Dermis microvascular lymphatic vessel endothelial cell (primary cell): ENCODE measurements at places on chromosomes 5 and 9. TPM values are rescaled to one million over a fixed set of nuclear protein-coding genes. Genes with fewer than 3 reads are reported as not detected.

GRCh38 chr9:124580186-124580585, 73.0 kb upstream of the NR5A1 start:
- DNase-seq = no peak

DNA sequence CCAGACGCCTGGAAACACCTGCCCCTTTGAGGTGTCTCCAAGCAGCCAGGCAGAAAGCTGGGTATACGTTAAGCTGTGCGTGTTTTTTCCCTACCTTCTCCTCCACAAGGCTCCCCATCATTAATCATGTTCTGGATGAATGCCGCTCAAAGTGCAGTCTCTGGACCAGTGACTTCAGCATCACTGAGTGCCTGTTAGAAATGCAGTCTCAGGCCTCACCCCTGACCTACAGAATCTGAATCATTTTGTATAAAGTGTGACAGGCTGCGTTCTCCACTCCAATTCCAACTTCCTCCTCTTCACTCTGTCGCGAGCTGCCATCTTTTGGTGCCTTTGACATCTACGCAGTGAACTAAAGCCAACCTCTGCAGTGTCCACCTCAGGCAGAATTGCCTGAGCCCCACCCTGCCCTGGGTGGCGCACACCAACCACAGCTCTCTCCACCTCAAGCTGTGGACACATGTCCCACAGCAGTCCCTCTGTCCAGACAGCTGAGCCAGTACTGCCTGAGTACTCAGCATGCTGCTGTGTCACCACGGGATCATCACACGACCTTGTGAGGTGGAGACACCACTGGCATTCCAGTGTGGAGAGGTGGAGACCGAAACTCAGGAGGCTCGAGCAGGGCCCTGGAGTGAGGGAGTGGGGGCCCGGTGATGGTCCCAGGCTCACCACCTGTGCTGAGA, 14.2 kb downstream of the PTPN3 start:
- DNase-seq = no peak

GRCh38 chr5:34535944-34536623, 120.0 kb upstream of the RAI14 start:
- DNase-seq = no peak

Gene SLC2A8
- total RNA-seq = 5.9 and 10.2 TPM in 2 replicates

GRCh38 chr5:56608217-56608925, 207.0 kb upstream of the MAP3K1 start:
- DNase-seq = no peak

DNA sequence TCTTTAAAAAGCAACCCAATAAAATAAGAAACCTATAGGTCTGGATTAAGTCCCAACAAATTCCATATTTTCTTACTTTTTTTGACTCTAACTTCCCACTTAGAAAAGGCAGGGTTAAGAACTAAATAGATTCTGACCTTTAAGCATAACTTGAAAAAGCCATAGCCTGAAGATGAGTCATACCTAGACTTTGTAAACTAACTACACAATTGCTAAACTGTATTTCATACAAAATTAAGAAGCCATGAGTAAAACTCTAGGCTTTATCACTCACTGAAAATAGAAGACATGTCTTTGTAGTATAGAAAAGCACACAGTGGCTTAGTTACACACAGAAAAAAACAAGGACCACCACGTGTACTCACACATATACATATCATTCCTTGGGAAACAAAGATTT, 51.5 kb downstream of the MLLT3 start:
- no peak for DNase-seq

Gene SV2C
- under 0.01 TPM in 1 of 2 replicates, not detected in the other for total RNA-seq

Gene AGXT2
- not detected in 2 replicates for total RNA-seq

- DNase-seq = no peak
Measured at GRCh38 chr9:117156144-117156688, 258.6 kb downstream of the ASTN2 start.

- DNase-seq = no peak
Measured at GRCh38 chr5:96734871-96735325, 72.7 kb downstream of the CAST start.

DNA sequence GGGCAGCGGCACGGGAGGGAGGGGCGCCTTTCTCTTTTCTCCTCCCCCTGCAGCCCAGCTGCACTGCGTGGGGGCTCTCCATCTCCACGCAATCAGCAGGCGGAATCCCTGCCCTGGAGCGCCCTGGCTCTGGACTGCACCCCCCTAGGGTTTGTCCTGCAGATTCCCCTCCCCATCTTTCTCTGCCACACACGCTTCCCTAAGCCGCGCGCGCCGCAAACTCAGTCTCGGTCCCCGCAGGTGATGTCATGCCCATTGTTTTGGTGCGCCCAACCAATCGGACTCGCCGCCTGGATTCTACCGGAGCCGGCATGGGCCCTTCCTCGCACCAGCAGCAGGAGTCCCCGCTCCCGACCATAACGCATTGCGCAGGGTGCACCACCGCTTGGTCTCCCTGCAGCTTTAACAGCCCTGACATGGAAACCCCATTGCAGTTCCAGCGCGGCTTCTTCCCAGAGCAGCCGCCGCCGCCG, at the start of gene KCNN2:
TSS of gene KCNN2 (plus strand) at position 347 of the 473 bp plus-strand sequence. CDS start at position 417, 70 bp downstream.
- DNase-seq = peak; percentile 88

Gene RGS7BP
- total RNA-seq = 0.13 TPM in 2 replicates

Gene STPG3
- not detected in 2 replicates for total RNA-seq

DNA sequence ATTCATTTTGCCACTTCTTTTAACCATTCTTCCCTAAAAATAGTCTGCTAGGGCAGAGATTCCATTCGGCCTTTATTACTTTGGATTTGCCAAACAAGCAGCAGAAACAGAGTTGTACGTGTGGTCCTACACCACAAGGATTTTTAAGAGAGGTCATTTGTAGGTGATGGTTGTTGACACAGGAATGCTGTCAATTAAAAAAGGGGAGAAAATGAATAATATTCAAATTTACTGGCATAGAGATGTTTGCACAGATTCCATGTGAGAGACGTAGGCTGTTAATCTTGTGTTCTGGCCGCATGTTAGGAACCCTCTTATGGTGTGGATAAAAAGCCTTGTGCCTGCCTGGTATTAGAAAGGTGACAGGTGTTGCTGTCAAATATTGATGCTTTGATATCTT, 34.9 kb downstream of the TRIO start:
- no peak for DNase-seq

- DNase-seq = peak; percentile 45
Measured at GRCh38 chr5:82735160-82735789, 341.9 kb downstream of the TMEM167A start.

GRCh38 chr5:136984772-136985446, 514.2 kb downstream of the SPOCK1 start:
- peak; percentile 42 for DNase-seq

GRCh38 chr5:80246001-80246758, 9.7 kb downstream of the SERINC5 start:
- no peak for DNase-seq

DNA sequence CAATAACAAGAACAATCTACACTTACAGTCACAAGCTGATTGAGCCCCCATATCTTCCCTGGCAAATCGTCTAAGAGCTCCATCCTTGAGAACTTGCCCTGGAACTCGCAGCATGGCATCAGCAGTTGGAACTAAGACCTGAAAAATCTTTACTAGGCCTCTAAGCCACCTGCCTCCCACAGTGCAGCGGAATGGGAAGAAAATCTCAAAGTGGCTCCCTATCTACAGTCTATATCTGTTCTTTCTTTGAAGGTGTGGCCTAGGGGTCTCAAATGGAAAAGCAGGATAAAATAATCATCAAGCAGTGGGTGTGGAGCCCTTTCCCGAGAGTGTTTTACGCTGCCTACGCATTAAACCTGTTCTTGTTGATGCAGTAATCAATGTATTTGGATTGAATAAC, 343.0 kb downstream of the GLIS3 start:
- DNase-seq = no peak

GRCh38 chr9:133577737-133578112, 31.5 kb downstream of the FAM163B start:
- no peak for DNase-seq

Gene TERT
- total RNA-seq = not detected in 2 replicates

Gene IFT74
- total RNA-seq = 4.3 and 5.4 TPM in 2 replicates

- no peak for DNase-seq
Measured at GRCh38 chr9:133124907-133125275, 3.9 kb upstream of the RALGDS start.

DNA sequence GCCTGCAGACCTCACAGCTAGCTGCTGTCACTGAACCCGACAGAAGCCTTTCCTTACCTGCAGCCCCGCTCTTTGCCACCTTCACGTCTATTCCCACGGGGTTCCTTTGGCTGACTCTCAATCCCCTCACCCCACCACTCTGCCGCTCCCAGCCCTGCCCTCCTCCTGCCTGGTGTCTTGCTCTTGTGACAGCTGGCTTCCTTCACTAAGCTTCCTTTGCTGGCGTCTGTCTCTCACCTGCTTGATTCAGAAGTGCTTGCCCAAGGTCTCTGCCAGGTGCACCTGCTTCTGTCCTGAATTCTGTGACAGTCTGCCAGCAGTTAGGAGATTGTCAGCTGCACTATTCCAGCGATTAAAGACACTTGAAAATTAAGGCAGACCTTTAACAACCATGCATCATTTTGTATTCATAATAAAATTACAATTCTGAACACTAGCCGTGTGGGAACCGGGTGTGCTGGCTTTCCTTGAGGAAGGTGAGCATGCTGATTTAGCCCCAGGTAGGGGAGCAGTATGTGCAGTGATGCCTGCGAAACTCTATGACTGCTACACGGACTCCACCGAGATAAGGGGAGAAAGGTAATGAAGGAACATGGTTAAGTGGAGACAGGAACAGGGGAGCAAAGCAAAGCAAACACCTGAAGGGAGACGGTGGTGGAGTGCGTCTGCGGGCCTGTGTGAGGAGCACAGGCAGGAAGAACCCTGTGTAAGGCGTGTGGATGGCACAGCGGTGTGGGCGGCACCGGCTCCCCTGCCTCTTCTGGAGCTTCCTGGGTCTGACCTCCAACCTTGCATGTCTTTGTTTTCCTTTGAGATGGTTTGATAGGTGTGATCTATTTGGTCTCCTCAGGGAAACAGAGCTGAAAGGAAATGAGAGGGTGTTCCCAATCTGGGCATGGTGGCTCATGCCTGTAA, 80.1 kb upstream of the CACNA1B start:
- no peak for DNase-seq

- DNase-seq = no peak
Measured at GRCh38 chr5:92808474-92808873, 772.5 kb downstream of the NR2F1-AS1 start.

Gene DCANP1
- not detected in 2 replicates for total RNA-seq

DNA sequence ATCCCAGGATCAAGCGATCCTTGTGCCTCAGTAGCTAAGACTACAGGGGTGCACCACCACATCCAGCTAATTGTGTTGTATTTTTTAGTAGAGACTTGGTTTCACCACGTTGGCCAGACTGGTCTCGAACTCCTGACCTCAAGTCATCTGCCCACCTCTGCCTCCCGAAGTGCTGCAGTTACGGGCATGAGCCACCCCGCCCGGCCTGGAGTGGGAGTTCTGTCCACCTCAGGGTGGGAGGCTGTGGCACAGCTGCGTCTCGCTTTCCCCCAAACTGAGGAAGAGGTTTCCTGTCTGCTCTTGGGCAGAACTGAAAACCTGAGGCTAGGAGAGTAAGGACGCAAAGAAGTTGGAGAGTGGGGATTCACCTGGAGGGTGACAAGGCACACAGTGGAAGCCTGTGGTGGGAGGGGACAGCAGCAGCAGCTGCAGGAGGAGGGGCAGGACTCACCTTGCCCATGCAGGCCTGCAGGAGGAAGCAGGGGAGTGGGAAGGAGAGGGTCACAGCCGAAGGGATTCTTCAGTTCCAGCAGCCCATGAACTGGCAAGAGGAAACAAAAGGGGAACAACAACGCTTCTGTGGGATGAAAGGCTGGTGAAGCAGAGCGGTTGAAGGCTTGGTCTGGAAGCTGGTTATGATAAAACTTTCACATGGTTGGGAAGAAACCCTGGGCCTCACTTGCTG, 181.4 kb downstream of the GAS1 start:
- DNase-seq = no peak

Gene NXNL2
- 0.13 TPM in 2 replicates for total RNA-seq

GRCh38 chr5:37722236-37723161, 117.3 kb downstream of the GDNF start:
- DNase-seq = peak; percentile 40

DNA sequence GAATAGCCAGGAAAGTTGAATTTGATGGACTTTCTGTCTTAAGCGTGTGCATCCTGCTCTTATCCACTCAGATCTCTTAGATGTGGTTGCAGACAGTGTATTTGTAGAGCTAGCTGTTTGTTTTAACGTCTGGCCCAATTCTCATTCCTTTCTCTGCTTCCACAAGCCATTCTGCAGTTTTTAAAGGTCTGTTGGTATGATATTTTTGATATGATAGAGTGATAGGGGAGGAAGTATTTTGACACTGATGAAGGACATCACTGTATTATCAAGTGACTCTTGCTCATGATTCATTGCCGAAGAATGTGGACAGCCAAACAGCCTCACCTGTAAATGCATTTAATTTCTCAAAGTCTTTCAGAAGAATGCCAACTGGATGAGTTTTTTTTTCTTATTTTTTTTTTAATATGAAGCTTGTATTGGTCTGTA, 4.5 kb downstream of the TJP2 start:
- DNase-seq = peak; percentile 49

DNA sequence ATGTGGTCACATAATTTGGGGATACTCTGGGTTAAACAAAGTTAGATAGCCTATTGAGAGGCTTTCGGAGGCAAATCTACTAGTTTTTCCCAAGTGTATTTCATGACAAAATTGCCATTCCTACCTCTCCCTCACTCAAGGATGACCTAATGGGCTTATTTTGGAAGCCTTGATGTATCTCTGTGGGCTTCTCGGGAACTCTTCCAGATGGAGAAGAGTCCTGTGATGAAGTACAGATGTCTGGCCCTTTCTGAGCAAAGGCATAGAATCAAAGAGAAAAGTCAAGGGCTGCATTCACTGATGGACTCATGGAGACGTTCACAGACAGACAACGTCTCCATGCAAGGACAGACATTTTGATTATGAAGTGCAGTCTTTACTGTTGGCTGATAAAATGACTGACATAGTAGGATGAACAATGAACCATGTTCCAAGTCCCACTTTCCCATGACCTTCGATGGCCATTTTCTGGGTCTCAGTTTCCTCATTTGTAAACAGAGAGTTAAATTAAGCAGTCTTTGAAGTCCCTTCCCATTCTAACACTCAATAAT, 347.2 kb upstream of the CD180 start:
- DNase-seq = no peak
